ENCODE measurements at places on chromosomes 3 and 15. TPM values are rescaled to one million over a fixed set of nuclear protein-coding genes. Genes with fewer than 3 reads are reported as not detected.
A peak's percentile ranks its signal among the peaks of the same experiment; 100 is the strongest.

SLC27A2 gene
- total RNA-seq = not detected

ZMYND10 gene
- total RNA-seq = 0.96 TPM

TGM4 gene
- total RNA-seq = not detected

PROS1 gene
- 132 TPM for total RNA-seq

EIF4G1 gene
- total RNA-seq = 234 TPM

LRTM1 gene
- not detected for total RNA-seq

RGMA gene
- total RNA-seq = 25.3 TPM

ZNF774 gene
- total RNA-seq = 6.1 TPM

SOX14 gene
- total RNA-seq = not detected

ANKRD28 gene
- 61.3 TPM for total RNA-seq

SLC51B gene
- not detected for total RNA-seq

ARIH1 gene
- 165 TPM for total RNA-seq

GOLGA8Q gene
- 5.7 TPM for total RNA-seq

GABRG3 gene
- total RNA-seq = not detected

GRCh38 chr3:189404024-189404423 is 227.2 kb upstream of the TP63 start:
- DNase-seq = no peak

DNA sequence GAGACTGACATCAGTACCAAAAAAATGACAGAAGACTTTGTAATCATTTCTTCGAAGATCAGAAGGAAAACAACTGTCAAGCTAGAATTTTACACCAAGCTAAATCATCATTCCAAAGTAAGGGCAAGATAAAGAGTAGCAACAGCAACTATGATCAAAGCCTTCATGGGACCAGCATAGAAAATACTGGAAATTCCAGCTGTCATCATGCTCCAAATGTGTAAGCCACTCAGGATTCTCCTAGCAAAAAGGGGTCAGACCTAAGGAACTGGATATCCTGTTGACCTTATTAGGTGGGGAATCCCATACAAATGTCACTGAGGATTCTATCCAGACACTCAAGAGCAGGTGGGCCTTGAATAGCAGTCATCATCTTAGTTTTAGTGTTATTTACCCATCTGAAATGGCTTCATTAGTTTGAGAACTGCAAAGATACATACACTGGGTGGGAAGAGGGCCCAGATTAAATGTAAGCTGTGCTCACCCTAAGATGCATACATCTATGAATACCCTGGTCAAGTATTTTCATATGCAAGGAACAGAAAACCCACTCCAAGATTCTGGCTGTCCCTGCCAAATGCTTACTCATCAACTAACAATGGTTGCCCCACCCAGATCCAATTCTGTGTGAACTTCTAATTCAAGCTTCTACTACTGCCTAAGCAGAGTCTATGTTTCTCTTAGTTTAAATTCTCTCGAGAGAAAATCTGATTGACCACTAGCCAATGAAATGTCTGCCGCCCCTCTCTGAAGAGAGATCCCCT is 33.5 kb downstream of the CLDN18 start:
- DNase-seq = no peak

DNA sequence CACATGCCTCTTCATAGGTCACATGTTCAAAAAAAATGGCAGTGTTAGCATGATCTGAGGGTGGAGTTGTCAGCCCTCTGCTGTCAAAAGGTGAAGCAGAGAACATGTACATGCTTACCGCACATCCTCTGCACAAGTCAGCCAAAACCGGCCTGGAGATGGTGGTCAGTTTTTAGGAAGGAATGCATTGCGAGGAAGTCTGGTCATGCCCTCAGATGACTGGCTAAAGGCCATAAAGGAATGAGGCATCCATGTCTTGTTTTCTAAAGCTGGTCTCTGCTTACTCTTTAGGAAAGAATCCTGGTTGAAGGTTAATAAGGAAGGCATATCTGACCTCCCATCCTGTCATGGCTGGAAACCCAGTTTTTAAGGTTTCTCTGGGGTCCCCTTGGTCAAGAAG is 292.0 kb upstream of the CCDC54 start:
- no peak for DNase-seq

DNA sequence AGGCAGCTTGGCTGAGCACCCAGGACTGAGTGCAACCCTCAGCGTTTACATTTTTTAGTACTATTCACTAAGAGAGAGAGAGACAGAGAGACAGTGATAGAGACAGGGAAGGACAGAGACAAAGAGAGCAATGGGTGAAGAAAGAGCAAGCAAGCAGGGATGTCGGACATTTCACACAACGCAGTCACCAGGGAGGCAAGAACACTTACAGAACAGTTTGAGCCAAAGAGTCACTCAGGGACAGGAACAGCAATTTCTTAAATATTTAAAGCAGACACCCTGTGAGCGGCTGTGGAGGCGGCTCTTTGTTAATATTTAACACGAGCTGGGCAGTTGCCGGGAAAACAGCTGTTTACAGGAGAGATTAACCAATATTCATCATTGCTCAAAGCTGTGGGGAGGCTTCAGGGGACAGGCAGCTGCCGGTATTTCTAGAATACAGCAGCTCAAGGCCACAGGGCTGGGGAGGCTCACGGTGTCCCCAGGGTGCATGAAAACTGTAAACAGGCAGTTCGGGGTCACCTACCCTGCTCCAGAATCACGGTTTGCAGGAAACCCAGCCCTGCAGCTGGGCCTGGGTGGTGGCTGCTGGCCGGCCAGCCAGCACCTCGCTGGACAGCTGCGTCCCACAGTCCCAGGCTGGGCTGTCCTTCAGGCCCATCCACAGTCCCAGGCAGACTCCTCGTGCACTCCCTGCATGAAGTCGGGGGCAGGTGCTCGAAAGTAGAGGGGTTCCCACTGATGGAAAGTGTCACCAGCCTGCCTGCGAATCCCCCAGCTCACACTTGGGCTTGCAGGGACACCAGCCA is 38.8 kb upstream of the PCSK6 start:
- no peak for DNase-seq

- no peak for DNase-seq
Observed at GRCh38 chr3:25097023-25097422, 331.0 kb upstream of the RARB start.

- DNase-seq = no peak
Observed at GRCh38 chr3:48478626-48479555, 25.1 kb downstream of the SHISA5 start.

- DNase-seq = no peak
Observed at GRCh38 chr15:69685512-69686452, 233.2 kb downstream of the RPLP1 start.

- no peak for DNase-seq
Observed at GRCh38 chr3:168077091-168077490, 18.6 kb downstream of the GOLIM4 start.

- peak; percentile 92 for DNase-seq
Observed at GRCh38 chr3:105369500-105370371, 3.0 kb downstream of the ALCAM start.

DNA sequence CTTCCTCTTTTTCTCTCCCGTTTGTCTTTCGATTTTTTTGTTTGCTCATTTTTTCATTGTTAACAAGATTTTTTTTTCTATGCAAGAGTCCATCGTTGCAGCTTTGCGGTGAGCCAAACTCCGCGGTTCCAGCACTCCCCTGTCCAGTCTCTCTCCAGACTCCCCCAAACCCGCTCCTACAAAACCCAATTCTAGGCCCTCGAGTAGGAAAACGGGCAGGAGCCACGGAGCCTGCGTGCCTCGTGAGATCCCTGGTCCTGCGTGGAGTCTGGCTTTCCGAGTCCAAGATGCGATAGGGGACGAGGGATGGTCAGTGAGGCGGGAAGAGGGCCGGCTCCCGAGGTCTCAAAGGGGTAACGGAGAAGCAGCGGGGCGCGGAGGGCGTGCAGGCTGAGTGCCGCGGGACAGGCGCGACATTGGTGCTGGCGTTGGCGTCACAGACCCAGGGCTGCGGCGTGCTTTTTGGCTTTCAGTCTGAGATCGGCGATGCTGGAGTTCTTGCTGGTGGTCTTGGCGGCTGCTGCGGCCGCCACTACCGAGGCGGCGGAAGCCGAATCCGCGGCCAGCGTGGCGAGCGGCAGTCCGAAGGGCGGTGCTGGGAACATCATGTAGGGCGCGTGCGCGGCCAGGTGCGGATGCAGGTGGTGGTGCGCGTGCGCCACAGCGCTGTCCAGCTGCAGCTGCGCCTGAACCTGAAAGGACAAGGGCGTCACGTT is 8.5 kb downstream of the SHOX2 start:
- DNase-seq = peak; percentile 50

- no peak for DNase-seq
Observed at GRCh38 chr15:80618685-80619400, 76.3 kb upstream of the ABHD17C start.

GRCh38 chr3:183492849-183493179 is 62.7 kb downstream of the KLHL6 start:
- DNase-seq = no peak

DNA sequence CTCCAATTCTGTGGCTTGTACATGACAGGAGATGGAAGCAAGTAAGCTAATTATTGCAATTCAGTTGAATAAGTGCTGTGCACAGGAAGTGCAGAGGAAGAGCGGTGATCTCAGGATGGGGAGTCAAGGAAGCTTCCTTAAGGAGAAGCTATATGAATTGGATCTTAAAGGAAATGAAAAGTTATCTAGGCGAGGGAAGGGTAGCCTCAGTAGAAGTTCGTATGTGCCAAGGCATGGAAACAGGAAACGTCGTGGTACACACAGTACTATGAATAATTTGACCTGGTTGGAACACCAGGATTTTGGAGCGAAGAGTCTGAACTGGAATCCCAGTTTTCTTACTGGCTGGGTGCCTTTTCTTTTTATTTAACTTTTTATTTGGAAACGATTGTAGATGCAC is 39.3 kb downstream of the ST6GAL1 start:
- no peak for DNase-seq

DNA sequence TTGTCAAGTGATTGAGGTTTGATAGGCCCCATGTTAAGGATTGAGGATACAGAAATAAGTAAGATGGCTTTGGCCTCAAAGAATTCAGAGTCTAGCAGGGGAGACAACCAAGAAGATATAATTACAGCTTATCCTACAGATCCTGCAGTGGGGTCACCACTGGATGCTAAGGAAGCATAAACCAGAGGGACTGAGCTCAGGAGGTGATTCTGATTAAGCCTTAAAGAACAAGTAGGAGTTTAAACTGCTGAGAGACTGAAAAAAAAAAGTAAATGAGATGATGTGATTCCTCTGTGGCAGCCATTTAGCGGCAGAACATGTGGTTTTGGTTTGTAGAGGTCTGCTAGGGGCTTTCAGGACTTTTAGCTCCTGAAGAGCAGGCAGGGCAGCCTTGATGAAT is 72.1 kb upstream of the ROPN1 start:
- DNase-seq = no peak

GRCh38 chr3:111324151-111324550 is 217.8 kb upstream of the CD96 start:
- no peak for DNase-seq

- no peak for DNase-seq
Observed at GRCh38 chr3:31575448-31575847, 42.7 kb downstream of the STT3B start.

GRCh38 chr3:195270817-195271409 is at the start of gene XXYLT1:
Gene XXYLT1 (minus strand): TSS chr3:195271159. CDS start chr3:195271058, 101 bp downstream.
- DNase-seq = peak; percentile 96

DNA sequence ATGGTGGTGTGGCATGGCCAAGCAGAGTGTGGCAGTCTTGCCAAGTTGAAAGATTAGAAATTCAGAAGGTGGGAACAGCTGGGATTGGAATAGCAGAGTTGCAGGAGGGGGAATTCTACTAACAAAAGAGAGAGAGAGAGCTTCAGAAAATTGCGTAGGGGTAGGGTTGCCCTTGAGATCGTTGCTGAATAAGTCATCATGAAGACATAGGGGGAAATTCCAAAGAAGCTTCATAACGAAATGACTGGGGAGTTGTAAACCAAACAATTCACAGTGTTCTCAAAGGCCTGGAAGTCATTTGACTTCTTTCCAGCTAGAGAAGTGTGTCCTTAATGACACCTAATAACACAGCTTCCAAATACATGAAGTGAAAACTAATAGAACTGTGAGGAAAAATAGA is 26.3 kb upstream of the TIPARP start:
- DNase-seq = no peak

DNA sequence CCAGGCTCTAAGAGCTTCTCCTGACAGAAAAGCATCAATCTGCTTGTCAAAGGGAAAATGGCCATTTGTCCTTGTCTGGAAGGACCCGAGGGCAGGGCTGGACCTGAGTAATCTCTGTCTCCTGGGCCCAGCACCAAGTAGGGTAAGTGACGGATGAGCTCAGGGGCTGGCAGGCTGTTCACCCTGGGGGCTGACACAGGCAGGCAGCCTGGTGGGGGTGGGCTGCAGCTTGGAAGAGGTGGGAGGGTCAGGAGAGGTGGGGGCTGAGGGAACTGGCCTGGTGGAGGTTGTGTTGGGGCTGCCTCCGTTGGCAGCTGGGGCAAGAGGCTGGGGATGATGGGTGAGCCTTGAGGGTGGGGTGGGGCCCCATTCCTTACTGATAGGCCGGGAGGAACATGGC is 42.3 kb upstream of the ADPGK start:
- DNase-seq = no peak

DNA sequence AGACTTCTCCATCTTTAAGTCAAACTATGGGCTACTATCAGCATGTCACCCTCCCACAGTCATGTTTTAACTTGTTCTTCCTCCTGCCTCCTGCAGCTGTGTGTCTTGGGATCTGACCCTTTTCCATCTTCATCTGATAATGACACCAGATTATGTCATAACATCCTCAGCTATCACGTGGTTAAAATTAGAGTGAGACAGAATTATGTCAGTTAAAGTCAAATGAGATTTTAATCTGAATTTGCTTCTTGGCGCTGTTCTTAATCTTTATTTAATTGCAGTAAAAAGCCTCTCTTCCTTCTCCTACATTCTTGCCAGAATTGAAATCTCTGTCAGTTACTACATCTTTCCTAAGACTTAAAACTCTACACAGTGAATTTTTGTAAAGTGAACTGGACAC is 107.2 kb downstream of the ARPP21 start:
- DNase-seq = no peak

GRCh38 chr15:99347574-99347973 is 96.3 kb downstream of the LRRC28 start:
- no peak for DNase-seq

Measured in aorta (tissue), 5 donors.